Peyer's patch (tissue), 4 donors: ENCODE measurements at places on chromosomes 2 and 18.
A peak's percentile ranks its signal among the peaks of the same experiment; 100 is the strongest.

- H3K4me1 ChIP-seq: no peaks in the 10 kb centered on the region
- no peak overlapping the region for H3K4me3 ChIP-seq
- H3K36me3 ChIP-seq: no peaks in the 10 kb centered on the region
These were observed 90.0 kb downstream of the POLR1A start for GRCh38 chr2:86015699-86016098.

DNA sequence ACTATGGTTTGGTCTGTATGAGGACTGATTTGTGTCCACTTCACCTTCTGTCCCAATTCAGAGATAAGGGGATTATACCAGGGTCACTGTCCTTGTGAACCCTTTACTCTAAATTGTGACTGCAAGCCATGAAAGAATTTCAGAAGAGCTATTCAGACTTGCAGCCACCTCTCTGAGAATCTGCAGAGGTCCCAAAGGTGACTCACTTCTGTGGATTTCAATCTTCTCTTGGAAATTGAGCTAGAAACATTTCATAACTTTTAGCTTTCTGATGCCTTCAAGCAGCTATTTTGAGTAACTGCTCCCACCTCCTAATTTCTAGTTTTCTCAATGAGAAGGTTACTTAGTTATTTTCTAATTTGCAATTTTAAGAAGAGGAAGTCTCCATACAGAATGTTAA is 1242.4 kb upstream of the ACVR2A start:
- no peak overlapping the region for H3K27ac ChIP-seq
- no peak for DNase-seq
- no peaks in the 10 kb centered on the region for H3K4me1 ChIP-seq
- no peaks in the 10 kb centered on the region for H3K27me3 ChIP-seq

DNA sequence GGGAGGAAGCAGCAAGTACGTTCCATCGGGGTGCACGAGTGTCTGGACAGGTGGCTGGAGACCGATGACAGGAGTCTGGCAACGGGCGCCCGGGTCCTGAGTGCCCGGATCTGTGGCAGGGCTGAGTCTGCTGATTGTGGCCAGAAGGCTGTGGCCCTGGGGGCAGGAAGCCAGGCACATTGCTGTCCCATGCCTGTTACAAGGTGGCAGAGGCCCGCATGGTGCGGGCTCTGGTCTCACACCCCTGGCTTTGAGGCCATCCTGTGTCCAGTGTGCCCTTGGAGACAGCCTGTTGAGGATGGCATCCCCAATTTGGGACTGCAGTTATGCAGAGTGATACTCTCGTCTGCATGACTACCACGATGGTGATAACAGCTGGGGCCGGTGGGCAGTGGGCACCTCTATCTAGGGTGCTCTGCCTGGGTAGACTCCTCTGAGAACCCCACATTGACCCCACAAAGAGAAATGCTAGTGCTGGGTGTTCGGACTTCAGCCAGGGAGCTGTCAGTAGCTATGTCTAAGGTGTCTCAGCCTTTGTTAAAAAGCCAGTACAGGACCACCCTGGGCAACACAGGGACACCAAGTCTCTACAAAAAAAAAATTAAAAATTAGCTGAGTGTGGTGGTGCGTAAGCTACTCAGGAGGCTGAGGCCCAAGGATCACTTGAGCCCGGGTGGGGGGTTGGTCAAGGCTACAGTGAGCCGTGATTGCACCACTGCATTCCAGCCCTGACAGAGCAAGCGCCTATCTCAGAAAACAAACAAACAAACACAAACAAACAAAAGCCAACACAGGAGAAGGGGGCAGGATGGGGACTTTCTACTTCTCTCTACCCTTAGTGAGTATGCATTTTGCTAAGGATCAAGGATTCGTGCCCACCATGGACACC is 88.3 kb downstream of the RHOB start:
- H3K36me3 ChIP-seq: no peaks in the 10 kb centered on the region
- H3K27ac ChIP-seq: no peak overlapping the region
- H3K4me3 ChIP-seq: no peak overlapping the region
- DNase-seq: no peak
- H3K4me1 ChIP-seq: no peaks in the 10 kb centered on the region
- no peaks in the 10 kb centered on the region for H3K27me3 ChIP-seq

GRCh38 chr2:157439824-157440186 is 4.1 kb downstream of the CYTIP start:
- peak overlapping the region; percentile 88 for H3K27ac ChIP-seq
- no peaks in the 10 kb centered on the region for H3K36me3 ChIP-seq
- no peaks in the 10 kb centered on the region for H3K27me3 ChIP-seq
- no peak for DNase-seq
- peak overlapping the region; percentile 53 for H3K4me3 ChIP-seq

DNA sequence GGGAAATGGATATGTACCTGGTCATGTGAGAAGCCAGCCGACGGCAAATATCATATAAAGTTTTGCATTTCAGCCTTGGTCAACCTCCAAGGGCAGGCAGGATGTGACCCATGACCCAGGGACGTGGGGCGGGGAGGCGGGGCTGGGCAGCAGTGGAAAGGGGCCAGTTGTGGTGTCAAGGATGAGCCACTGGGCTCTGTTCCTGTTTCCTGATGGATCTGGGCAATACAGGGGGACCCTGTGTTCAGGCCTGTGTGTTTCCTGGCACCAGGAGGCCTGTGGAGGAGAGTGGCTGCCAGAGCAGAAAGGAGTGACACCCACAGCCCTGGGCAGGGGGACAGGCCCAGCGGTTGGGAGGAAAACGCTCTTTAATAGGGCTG is 106.9 kb downstream of the GATA6 start:
- no peak overlapping the region for H3K4me3 ChIP-seq
- no peaks in the 10 kb centered on the region for H3K4me1 ChIP-seq
- H3K36me3 ChIP-seq: no peaks in the 10 kb centered on the region
- no peak overlapping the region for H3K27ac ChIP-seq
- no peaks in the 10 kb centered on the region for H3K27me3 ChIP-seq
- DNase-seq: no peak

DNA sequence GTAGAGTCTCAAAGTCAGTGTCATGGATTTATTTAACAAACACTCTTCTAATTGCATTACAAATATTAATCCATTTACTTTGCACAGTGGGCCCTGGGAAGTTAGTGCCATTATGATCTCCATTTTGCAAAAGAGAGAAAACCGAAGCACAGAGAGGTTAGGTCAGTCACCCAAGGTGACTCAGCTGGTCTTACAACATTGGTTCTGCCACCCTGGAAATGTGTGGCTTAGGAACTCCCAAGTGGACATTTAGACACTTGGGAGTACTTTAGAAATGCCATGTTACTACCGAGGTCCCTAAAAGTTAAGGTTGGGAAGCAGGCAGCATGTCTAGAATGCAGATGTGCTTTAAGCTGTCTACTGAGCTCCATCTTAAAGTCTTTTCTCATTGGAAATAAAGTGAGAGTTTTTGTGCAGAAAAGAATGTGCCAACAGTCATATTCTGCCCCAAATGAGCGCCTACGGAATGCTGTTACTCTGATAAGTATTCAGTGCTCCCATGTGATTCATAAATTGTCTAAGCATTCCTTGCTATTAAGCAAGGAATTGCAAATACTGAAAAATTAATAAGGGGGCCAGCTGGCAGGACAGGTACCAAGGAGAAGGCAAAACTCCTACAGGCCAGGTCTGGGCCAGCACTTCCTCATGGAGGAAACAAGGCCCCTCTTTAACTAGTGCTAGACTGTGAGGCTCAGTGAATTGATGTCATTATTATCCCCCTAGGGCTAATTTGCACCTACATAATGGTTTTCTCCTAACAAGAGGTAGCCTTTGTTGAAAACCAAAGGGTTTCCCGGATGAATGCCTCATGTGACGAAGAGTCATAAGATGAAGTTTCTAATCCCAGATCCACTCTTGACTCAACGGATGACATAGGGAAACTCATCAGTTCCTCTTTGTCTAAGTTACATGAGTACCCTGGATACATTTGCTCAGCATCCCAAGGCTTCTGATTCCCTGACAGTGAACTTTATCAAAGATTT is 16.3 kb downstream of the NRP2 start:
- H3K36me3 ChIP-seq: no peaks in the 10 kb centered on the region
- no peaks in the 10 kb centered on the region for H3K4me1 ChIP-seq
- DNase-seq: no peak
- no peaks in the 10 kb centered on the region for H3K27me3 ChIP-seq
- peak overlapping the region; percentile 80 for H3K27ac ChIP-seq

DNA sequence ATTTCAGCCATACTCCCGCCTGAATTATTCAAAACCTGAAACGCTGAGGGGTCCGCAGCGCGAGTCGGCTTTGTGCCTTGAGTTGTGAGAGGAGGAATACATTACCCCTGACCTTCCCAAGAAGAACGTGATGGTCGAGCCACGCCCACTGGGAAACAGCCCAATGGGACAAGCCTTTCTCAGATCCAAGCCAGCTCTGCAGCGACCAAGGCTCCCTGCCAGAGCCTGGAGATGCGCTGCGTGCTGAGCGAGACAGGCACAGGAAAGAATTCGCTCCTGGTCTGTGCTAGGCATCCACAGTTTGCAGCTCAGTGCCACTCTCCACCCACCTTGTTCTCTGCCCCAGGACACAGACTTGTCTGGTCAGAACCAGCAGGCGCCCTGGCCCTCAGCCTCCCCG is 74.1 kb upstream of the GLI2 start:
- H3K27me3 ChIP-seq: no peaks in the 10 kb centered on the region
- no peaks in the 10 kb centered on the region for H3K4me1 ChIP-seq
- no peak overlapping the region for H3K27ac ChIP-seq
- no peak for DNase-seq
- no peak overlapping the region for H3K4me3 ChIP-seq

- no peaks in the 10 kb centered on the region for H3K27me3 ChIP-seq
- H3K4me1 ChIP-seq: no peaks in the 10 kb centered on the region
- H3K27ac ChIP-seq: no peak overlapping the region
- H3K36me3 ChIP-seq: no peaks in the 10 kb centered on the region
- H3K4me3 ChIP-seq: no peak overlapping the region
These were observed 30.1 kb downstream of the GREB1L start for GRCh38 chr18:21272016-21272579.
